Activated CD8-positive, alpha-beta memory T cell treated with anti-CD3 and anti-CD28 coated beads for 4 hours (primary cell): ENCODE measurements at places on chromosomes 4 and X.

GRCh38 chr4:76658231-76659102 is 223.4 kb downstream of the SHROOM3 start:
- no peak for DNase-seq

- no peak for DNase-seq
Measured at GRCh38 chr4:3436798-3437581, 4.8 kb upstream of the HGFAC start.

- DNase-seq: no peak
Measured at GRCh38 chr4:139887962-139888735, 222.5 kb downstream of the MGST2 start.

GRCh38 chr4:88775026-88775425 is 77.4 kb upstream of the NAP1L5 start:
- DNase-seq: no peak

GRCh38 chrX:34886011-34886410 is 56.6 kb upstream of the FAM47B start:
- DNase-seq: no peak

DNA sequence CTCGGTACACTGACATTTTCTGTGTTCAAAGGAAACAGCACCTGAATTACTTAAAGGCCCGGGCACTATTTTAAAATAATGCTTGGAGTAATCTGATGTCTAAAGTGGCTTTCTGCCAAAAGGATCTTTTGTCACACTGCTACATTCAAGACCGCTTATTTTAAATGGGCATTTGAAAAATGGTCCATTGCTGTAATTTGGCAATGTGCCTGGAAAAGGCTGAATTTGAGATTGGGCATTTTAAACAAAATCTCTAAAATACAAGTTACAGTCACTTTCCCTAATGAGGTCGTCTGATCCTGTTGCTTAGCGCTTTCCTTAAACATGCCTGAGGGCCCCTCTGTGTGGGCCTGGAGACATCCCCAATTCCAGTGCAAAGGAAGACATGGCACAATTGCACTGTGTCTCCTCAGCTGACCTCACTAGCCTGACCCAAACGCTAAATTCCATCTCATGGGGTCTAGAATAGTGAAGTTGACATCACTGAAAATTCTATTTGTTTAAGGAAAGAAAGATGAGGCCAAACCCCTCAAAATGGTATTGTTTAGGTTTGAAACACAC is 214.2 kb downstream of the GPC3 start:
- no peak for DNase-seq

DNA sequence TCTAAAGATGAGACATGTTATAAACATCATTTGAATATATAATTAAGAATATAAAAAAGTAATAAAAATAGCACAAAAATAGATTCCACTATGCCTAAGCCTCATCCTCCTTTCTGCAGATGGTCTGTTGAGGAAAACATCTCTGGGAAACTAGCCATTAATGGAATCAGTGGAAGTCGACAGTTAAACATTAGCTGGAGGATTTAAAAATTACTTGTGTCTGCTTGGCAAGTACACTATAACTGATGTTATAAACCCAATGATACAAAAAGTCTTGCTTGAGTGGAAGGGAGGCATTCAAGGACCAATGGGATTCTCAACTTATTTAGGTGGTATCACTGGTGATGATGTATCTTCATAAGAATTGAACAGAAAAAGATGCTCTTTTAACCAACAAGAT is 1598.3 kb downstream of the PCDH18 start:
- DNase-seq: no peak

GRCh38 chr4:54233277-54233696 is 4.2 kb downstream of the PDGFRA start:
- DNase-seq: peak; percentile 33
